ENCODE measurements at places on chromosomes 13 and 19.

GRCh38 chr19:47363758-47364531 is 14.8 kb downstream of the DHX34 start:
- DNase-seq = no peak

DNA sequence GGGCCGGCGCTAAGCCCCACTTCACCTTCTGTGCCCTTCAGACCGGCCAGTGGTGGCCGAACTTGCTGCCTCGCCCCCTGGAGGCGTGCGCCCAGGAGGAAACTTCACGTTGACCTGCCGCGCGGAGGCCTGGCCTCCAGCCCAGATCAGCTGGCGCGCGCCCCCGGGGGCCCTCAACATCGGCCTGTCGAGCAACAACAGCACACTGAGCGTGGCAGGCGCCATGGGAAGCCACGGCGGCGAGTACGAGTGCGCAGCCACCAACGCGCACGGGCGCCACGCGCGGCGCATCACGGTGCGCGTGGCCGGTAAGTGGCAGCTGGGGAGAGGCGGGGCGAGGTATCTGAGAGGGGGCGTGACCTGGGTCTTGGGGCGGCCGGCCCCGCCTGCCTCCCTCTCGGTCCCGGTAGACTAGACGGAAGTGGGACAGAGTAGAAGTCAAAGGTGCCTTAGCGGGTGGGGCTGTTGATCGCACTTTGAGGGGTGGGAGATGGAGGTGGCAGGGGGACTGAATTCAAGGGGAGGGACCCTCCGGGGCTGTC is 5.6 kb downstream of the ICAM5 start:
- DNase-seq = peak; percentile 87

GRCh38 chr19:18483119-18483890 is 38.6 kb downstream of the ELL start:
- DNase-seq = no peak

DNA sequence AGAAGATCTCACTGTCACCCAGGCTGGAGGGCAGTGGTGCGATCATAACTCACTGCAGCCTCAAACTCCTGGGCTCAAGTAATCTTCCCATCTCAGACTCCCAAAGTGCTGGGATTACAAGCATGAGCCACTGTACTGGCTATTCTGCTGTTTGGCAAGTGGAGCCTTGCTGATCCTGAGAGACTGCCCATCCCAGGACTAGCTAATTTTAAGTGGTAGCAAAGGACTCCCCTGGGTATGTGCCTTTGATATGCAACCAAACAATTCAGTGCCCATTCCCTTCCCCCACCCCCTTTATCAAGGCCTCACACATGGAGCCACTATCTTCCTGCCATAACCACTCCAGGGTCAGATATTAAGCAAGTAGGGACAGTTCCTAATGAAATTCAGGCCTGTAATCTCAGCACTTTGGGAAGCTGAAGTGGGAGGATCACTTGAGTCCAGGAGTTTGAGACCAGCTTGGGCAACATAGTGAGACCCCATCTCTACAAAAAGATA is 17.0 kb upstream of the ZNF460 start:
- DNase-seq = no peak

GRCh38 chr19:1533510-1534150 is 9.8 kb downstream of the PLK5 start:
- DNase-seq = no peak

DNA sequence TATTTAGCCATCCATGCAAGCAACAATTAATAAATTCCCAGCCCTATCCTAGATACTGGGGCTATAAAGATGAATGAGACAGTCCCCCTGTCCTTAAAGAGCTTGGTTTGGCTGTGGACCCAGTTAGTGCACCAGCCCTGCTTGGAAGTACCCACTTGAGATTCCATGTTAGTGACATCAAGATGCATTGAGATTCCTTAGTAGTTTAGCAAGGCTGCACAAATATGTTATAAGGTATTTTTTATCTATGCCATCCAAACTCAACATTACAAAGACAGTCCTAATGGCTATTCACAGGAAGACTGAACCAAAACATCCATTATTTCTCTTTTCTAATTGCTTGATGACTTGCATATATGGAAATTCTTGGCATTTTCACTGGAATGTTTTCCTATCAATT is 48.8 kb upstream of the RAP2A start:
- no peak for DNase-seq

DNA sequence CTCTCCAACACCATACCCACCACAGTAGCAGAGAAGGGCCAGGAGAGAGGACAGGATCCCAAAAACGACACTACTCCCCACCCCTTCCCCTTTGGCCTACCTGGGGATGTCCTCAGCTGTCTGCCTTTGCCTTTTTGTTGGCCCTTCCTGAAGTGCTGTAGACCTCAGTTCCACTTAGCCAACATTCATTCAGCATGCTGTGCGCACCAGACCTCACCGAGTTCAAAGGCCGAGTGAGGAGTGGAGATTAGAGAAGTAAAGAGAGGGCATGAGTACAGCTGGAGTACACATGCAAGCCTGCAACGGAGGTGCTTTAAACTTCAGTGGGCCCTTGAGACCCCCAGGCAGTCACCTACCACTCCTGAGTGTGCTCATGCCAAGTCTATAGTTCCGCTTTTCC is 99.0 kb downstream of the TEX26 start:
- DNase-seq = no peak

GRCh38 chr19:18503337-18503970 is 18.4 kb downstream of the ELL start:
- no peak for DNase-seq

- no peak for DNase-seq
Observed at GRCh38 chr13:59898066-59898465, 265.7 kb downstream of the DIAPH3 start.

- no peak for DNase-seq
Observed at GRCh38 chr19:42203700-42204099, 13.8 kb downstream of the DEDD2 start.

DNA sequence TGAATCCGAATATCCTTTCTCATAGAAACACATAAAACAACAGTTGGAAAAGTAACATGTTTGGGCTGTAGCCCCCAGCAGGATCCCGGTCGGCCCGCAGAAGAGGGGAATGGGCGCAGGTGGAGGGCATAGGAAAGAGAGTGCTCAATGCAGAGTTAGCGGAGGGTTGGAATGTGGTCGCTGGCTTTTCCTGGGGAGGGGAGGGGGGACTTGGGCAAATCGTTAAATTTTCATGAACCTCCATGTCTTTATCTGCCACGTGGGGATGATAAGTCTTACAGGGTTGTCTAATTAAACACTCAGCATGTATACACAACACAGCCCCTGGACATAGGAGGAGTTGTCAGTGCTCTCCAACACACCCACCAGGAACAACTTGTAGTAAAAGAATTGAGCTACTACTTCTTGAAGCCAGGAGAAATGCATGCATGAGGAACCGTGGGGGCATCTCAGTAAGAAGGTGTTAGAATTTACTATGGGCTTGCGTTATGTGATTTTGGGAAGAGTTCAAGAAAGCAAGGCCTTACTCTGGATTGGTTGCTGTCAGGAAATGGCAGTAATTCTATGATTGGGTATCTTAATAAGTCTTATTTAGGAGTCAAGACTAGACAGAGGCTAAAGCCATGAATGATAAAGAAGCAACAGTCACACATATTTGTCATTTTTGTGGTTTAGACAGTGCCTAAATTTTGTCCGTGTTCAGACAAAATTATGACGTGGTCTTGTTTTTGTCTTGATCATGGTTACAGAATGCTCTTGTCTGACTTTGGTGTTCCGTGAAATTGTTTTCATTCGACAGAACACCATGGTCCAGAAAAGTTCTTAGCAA is 671 bp upstream of the SLC46A3 start:
- no peak for DNase-seq

DNA sequence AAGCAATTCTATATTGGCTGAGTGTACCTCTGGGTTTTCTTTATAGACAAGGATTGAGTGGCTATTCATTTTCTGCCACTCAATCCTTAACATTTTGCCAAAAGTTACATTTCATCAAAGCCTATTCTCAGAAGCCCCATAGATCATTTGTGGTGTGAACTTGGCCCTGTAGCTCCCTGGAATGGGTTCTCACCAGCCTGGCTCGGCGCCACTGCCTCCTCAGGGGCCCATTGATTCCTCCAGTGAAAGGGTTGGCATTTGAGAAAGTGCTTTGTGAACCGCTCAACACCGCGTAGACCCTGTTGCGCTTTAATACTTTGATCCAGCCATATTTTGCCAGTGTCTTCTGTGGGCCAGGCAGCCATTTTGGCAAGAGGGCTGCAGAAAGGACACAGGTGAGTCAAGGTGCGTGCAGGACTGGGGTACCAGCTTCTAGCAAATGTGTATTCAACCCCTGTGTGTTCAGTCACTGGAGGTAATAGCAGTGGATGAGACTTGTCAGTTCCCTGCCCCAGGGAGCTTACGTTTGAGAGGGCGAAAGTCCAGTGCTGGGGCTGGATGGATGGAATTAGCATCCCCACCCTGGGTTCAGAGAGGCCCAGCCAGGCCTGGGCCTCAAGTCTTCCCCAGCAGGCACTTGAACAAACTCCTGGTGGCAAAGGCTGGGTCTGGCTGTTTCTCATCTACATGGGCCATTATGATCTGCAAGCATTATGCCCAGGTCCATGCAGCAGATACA is 3.8 kb downstream of the RAB8A start:
- DNase-seq = no peak

DNA sequence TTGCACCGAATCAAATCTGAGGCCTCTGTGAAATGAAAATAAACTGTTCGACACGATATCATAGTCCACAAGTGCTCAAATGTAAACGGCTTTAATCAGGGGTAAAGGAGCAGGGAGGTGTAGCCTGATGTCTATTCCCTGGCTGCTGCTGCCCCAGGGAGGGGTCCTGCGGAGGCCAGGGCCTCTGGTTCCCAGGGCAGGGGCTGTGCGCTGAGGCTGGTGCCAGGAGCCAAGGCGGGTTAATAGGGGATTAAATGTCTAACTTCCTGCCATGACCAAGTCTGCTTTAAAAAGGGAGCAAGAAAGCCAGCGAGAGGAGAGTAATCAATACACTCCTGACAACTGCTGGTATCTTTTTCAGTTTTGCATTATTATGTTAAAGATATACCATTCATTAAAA is 59.4 kb downstream of the ZNF536 start:
- DNase-seq = no peak

DNA sequence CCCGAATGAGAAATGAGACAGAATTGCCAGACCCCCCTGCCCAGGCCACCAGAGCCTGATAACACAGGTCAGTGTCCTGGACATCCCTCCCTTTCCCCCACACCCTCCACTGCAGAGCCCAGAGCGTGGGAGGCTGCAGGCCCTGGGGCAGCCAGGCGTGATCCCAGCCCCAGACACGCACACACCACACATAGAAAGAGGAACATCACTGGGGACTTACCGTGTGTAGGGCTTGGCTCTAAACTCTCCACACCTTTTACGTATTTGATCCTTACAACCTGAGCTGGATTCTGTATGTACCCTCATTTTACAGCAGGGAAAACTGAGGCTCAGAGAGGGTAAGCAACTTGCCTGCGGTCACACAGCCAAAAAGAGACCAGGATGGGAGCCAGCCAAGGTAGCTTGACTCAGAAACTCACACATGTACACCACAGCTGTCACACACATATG is 334 bp upstream of the ANGPTL6 start:
- peak; percentile 79 for DNase-seq

DNA sequence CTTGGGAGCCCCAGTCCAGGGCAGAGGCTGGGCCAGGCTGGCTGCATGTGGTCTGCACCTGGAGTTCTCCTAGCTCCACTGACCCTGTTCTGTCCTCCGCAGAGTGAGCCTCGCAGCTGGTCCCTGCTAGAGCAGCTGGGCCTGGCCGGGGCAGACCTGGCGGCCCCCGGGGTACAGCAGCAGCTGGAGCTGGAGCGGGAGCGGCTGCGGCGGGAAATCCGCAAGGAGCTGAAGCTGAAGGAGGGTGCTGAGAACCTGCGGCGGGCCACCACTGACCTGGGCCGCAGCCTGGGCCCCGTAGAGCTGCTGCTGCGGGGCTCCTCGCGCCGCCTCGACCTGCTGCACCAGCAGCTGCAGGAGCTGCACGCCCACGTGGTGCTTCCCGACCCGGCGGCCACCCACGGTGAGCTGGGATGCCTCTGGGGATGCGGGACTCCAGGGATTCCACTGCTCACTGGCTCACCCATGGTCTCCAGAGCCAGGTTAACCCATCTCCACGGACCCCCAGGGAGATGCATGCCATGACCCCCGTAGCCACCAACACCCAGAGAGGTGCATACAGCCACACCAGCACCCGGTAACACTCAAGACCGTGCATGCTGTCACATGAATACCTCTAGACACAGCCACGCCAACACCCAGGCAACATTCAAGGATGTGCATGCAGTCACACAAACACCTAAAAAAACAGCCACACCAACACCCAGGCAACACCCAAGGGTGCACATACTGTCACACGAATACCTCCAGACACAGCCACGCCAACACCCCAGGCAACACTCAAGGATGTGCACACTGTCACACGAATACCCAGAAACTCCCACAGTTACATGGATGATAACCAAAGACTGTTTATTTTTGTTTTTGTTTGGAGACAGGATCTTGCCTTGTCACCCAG is 8.2 kb downstream of the PKN1 start:
- DNase-seq = no peak

DNA sequence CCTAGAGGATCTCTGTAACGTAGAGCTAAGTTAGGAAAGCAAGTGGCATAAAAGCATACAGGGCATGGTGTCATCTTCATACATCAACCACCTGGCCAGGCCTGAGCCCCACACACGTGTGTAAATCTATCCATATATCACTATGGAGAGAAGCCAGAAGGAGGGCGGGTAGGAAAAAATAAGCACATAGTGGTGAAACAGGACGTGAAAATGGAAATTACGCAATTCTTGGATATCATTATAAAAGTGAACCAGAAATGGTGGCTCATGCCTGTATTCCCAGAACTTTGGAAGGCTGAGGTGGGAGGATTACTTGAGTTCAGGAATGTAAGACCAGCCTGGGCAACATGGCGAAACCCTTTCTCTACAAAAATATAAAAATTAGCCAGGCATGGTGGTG is 43.4 kb downstream of the PDCD5 start:
- no peak for DNase-seq

DNA sequence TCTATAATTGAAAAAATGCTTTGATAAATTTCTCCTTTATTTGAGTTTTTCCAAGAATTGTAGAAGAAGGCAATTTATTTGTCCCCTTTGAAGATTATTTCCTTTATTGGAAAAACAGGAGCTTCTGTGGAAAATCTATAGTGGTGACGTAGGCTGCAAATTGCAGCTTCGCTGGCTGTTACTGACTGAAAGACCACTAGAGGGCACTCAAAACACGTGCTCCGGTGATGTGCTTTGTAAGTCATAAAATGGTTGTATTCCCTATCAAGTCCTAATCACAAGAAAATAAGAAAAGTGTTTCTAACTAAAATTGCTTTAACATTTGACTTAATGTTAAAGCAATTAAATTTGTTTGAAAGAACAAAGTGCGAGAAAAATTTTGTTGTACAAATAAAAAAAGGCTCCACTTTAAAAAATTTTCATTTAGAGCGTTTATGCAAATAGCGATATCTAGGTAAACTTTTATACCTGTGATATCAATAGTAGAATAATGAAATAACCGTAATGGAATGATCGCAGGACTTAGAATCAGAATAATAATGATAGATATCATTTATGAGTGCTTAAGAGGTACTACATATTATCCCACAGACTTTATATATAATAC is 638.2 kb upstream of the SPRY2 start:
- peak; percentile 44 for DNase-seq

DNA sequence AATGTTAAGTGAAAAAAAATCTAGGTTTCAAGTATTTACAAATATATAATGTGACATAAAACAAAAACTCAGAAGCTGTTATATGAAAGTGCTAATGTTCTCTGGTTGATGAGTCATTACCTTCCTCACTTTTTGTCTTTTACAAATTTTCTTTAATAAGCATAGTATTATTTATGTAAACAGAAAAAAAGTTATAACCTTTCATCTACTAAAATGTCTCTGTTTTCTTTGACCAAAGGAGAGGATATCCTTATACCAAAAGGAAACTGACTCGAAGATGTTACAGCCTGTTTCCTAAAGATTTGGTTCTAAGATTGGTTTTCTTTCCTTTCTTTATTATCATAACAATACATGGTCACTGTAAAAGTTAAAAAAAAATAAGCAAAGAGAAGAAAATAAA is 38.0 kb downstream of the RCBTB2 start:
- DNase-seq = no peak

Measured in GM13977 (cell line).